CMK (cell line): ENCODE measurements at places on chromosomes 6 and 20.

DNA sequence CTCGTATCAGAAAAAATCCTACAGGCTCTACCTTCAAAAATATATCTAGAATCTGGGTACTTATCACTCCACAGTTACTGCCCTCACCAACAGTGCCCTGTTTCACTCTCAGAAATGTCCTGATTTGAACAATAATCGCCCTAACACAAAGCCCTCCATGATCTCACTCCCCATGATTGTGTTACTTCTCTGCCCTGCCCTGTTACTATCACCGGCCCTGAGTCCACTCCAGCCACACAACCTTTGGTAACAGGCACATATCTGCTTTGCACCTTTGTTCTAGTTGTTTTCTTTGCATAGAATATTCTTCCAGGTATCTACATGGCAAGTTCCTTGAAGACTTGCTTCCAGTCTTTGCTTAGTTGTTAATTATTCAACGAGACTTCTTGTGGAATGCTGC is 142.0 kb downstream of the ARHGAP18 start:
- DNase-seq: no peak

GRCh38 chr6:27672113-27672799 is 199.4 kb upstream of the ZNF184 start:
- DNase-seq: no peak

GRCh38 chr20:5220321-5221060 is 93.7 kb downstream of the CDS2 start:
- DNase-seq: no peak

GRCh38 chr6:152575161-152575560 is 62.0 kb downstream of the SYNE1 start:
- DNase-seq: no peak

DNA sequence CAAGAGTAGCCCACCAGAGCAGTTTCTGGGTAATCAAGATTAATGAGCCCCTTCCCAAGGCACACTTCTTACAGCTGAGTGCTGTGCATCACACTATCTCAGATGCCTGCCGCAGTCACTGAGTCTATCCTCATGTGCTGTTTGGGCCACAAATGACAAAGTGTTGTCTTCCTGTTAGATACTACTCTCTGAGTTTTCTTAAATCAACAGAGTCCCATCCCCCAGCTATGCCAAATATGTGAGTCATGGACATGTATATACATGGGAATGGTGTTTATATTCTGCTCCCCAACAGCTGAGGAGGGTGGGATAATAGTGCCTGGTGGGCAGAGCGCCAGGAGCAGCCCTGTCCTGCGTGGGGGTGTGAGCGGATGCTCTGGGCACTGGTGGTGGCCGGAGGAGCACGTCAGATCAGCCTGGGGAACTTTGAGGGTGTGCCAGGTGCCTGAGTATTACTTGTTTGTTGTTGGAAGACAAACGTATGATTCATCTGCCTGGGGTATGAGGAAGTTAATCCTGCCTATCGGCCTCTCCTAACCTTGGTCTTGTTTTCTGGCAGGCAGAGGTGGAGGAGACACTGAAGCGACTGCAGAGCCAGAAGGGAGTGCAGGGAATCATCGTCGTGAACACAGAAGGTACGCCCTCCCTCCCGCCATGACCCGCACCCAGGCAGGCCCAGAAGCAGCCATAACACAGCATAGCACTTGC is 9.6 kb downstream of the DYNLRB1 start:
- no peak for DNase-seq

GRCh38 chr20:43669332-43669731 is 2.4 kb downstream of the MYBL2 start:
- DNase-seq: no peak

- DNase-seq: no peak
Observed at GRCh38 chr20:8219403-8219802, 87.3 kb downstream of the PLCB1 start.

GRCh38 chr6:143515766-143516355 is 4.3 kb upstream of the FUCA2 start:
- no peak for DNase-seq

- DNase-seq: no peak
Observed at GRCh38 chr6:121274666-121275295, 59.5 kb downstream of the TBC1D32 start.

- no peak for DNase-seq
Observed at GRCh38 chr6:92710048-92710447, 709.3 kb downstream of the EPHA7 start.

DNA sequence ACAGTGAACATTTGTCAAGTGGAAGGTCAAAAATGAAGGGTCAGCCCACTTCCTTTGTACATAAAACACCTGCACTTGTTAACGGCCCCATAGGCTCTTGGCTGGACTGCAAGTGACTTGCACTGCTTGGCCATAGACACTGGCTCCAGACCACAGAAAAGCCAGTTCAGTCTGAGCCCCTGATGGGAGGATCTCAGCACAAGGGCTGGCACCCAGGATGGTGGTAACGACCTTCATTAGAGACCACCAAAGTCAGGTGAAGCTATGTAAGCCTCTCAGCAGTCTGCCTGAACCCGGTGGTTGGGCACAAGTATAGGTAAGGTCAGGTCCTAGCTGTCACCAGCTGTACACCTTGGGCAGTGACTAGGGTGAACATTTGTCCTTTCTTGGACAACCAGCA is 16.1 kb downstream of the PLAGL2 start:
- no peak for DNase-seq

DNA sequence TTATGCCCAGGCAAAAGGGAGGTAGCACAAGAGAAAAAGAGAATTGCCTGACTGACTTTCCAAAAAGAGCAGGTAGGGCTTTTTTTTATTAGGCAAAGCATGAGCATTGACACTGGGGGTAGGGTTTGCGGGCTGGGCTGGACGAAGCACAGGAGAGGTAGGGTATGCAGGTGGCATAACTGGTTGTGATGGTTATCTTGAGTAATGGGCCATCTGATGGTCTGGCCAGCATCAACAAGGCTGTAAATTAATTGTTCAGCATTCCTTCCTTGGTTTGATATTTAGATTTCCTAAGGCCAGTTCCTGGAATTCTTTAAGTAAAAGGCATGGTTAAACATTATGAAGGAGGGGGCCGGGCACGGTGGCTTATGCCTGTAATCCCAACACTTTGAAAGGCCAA is 13.9 kb upstream of the BFSP1 start:
- no peak for DNase-seq

DNA sequence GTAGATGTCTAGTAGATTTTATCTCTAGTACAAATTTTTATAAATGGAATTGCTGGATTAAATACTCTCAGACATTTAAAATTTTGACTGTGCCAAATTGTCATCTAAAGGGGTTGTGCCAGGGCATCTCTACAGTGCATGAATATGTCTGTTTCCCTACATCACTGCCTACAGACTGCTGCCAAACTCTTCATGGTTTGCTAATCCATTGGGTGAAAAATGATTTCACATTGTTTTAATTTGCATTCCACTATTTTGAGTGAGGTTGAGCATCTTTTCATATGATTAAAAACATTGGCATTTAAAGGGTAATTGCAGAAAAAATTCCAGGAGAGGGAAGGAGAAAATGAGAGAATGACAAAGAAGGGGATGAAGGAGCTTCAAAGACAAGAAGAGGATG is 267.7 kb upstream of the RNF24 start:
- no peak for DNase-seq

- DNase-seq: no peak
Observed at GRCh38 chr20:17808357-17808756, 108.6 kb downstream of the BANF2 start.
